ENCODE measurements at places on chromosomes 7 and 10.

DNA sequence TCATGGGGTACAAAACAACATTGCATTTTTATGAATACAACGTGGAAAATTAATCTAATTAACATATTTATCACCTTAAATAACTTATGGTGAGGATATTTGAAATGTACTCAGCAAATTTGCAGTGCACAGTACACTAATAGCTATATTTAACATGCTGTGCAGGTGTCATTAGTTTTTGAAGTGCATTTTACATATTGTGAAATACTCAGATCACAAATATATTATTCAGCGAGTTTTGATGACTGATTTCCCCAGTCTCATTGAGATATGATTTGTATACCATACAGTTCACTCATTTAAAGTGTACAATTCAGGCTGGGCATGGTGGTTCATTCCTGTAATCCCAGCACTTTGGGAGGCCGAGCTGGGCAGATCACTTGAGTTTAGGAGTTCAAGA lies 59.5 kb downstream of the TET1 start:
- DNase-seq = no peak

DNA sequence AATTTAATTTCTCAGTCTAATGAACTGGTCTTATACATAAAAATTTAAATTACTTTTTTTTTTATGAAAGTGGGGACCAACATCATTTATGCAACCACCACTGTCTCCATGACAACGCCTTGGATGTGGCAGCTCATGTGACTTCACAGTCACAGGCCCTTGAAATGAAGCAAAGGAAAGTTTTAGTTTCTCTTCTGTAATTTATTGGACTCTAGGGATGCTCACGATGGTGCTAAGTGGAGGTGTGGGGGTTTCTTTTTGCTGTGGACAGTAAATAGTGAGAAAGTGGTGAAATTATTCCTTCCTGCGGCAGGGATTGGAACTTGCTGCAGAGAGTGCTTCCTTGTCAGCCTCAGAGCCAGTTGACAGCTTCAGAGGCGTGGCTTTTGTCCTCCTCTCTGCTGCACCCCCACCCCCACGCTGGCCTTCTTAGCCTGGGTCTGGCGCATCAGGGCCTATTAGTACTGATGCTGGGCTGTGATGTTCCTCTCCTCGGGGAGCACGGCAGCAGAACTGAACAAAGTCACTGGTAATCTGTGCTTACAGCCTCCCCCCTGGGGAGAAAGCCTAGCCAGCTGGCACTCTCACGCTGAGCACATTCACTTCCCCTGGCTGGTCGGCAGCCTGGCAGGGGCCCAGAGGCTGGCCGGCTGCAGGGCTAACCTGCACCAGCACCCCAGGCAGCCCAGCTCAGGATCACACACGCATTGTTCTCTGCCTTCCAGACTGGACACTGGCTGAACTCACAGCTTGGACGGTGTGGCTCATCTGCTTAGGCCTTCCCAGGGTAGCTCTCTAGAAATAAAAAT lies 517.5 kb upstream of the GALNT17 start:
- no peak for DNase-seq

DNA sequence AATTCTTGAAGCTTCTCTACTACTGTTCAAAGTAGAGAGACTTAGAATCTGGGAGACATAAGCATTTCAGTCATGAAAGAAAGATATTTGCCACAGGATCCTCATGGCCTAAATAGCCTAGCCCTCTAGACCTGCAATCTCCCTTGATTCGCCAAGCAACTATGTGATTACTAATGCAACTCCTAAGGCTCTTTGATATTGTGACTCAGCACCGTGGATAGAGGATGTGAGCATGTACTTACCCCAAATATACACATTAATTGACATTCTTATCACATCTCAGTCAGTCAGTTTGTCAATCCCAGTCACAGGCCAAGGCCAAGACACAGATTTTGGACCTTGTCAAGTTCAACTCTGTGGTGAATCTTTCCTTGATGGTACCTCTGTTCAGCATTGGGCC lies 42.6 kb downstream of the GPR37 start:
- no peak for DNase-seq

DNA sequence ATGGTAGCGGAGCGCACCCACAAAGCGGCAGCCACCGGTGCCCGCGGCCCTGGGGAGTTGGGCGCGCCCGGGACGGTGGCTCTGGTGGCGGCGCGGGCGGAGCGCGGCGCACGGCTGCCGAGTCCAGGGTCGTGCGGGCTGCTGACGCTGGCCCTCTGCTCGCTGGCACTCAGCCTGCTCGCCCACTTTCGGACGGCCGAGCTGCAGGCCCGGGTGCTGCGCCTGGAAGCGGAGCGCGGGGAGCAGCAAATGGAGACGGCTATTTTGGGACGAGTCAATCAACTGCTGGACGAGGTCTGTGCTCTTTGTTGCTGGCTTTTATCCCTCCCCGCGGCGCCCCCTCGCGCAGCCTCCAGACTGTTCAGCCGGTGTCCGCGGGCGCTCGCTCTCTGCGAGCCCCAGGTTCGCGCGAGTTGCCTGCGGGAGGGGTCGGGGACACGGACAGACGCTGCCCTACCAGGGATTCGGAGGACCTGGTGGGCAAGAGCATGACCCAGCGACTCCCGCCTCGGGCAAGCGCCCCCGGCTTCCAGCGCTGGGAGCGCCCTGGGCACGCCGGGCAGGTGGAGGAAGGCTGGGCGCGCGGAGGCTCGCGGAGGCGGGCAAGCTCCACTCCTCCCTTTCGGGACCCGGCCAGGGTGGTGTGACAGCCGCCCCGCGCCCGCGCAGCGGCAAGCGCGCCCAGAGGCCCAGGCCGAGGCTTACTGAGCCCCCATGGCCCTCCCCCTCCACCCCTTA lies 887 bp downstream of the COL13A1 start:
- DNase-seq = no peak

GRCh38 chr7:83956104-83956503 lies 238.5 kb downstream of the SEMA3A start:
- no peak for DNase-seq

DNA sequence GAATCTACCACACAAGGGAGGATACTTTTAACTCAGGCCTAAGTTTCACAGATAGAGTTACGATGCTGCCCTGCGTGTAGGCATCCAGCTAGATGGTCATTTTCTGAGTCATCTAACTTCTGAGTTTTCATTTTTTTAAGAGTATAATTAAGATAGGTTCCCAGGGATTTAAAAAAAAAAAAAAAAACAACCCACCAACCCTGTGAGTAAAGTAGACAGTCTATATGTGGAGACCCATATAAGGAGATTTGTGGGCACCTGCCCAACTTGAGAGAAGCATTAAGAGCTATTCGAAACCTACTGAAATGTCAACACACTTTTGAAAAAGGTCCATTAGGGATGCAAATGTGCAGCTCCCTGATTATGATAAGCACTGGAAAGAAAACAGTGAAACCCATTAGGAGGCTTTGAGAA lies 257.3 kb downstream of the TRIL start:
- DNase-seq = no peak

DNA sequence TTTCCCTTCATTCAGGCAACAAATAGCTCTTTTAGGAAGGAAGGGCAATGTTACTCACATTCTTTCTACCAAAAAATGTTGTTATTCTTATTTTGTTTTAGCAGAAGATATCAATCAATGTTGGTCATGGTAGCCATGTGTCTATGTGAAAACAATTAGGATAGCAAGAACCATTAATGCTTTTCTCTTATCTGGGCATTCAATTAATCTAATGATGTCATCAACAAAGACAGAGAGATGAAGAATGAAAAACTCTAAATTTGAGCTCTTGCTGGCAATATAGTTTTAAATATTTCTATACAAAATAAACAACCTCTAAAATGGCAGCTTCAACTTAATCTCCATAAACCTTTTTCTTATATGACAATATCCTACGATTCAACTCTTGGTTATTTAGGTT lies 353.7 kb upstream of the ANKRD30A start:
- DNase-seq = no peak

- no peak for DNase-seq
These were observed 54.6 kb upstream of the C1GALT1 start for GRCh38 chr7:7127773-7128172.

GRCh38 chr10:113780681-113781250 lies 29.3 kb downstream of the PLEKHS1 start:
- no peak for DNase-seq

DNA sequence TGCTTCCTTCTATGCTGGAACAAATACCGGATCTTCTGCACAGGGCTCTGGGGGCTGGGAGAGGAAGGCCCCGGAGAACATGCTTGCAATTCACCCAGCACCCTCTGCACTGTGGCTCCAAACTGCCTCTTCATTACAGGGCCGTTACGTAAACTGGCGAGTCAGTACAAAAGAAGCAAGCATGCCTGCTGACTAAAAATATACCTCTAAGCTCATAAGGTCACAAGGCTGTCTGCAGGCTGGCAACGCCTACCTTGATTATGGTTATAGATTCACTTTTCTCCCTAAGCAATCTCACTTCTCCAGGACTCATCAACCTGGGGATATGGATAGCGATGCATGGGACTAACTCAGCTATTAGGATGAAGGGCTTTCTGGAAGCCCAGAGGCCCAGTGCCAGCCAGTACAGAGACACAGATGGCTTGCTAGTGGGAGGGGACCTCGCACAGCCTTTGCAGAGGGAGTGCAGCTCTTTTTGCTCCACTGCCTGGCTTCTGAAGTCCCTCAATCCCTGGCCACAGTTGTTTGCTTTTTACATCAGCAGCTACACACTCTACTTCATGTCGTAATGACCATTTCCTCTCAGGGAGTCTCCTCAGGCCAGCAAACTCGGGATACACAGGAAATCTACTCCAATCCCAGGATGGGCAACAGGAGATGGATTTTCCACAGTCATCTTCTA lies 96.1 kb downstream of the SH3PXD2A start:
- no peak for DNase-seq

DNA sequence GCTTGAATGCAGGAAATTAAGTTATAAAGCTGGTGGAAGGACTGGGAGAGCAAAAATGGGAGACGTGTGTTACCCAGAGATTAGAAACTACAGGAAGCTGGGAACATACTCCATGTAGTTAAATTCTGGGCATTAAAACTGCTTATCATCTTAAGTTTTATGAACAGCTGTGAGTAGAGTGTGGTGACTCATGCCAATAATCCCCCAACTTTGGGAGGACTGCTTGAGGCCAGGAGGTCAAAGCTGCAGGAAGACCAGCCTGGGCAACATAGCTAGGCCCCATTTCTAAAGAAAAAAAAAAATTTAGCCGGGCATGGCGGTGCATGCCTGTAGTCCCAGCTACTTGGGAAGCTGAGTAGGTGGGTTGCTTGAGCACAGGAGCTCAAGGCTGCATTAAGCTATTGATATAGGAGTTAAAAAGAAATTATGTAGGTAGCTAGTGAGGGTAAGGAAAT lies 56.2 kb upstream of the SEPHS1 start:
- DNase-seq = no peak

DNA sequence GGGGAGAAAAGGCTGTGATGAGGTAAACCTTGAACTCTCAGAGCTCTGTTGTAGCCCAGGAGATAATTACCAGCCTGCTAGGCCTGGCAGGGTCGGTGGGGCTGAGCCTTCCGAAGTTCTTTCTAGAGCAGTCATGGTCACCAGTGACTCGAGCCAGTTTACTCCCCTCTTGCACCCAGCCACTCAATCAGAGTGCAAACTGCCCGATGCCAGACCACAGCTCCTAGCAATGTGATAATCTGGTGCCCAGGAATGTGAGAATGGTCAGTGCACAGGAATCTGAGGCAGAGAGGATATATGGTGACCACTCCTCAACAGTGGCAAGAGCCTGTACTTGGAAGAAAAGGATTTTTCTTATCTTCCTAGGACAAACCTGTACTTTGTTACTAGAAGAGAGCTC lies 46.4 kb upstream of the KMT2E start:
- DNase-seq = no peak

DNA sequence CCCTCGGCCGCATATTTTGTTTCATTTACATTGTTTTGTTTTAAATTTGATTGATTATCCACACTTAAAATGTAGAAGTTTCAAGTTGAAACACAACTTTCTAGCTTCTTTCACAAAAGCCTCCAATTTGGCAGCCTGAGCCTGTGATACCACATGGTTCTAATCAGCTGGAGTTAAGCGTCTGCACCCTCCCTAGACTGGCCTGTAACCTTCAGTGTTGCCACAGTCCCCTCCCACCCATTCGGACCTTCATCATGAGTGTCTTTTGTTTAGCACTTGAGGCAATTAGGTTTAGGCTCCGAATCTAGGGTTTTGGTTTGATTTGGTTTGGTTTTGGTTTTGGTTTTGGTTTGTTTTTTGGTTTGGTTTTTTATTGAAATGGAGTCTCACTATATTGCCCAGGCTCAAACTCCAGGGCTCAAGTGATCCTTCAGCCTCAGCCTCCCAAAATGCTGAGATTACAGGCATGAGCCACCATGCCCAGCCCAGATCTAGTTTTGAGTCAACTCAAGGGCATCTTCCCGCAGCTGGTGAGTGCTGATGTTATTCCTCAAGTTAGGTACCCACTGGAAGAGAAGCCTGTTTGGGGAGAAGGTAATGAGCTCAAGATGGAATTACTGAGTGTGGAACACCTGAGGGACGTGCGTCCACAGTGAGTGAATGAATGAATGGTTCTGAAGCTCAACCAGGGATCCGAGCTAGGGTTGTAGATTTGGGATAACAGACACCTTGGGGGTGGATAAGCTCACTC lies 201.4 kb downstream of the HECW1 start:
- DNase-seq = no peak

DNA sequence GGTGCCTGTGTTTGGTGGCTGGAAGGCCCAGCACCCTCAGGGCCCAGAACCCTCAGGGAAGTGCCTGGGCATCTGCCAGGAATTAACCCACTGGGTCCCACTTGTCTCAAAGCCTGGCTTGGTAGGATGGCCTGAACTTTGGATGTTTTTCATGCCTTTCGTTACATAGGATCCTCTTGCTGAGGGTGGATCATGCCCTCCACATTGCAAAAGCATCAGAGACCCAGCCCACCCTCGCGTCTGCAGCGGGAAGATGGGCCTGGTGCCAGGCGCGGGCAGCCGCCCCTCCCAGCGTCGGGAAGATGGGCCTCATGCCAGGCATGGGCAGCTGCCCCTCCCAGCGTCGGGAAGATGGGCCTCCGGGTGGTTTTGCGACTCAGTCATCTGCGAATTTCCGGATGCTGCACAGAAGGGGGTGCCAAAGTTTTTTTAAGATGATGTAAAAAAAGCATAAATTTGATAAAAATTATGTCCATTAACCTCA lies 51.9 kb upstream of the PRKAR1B start:
- DNase-seq = no peak

DNA sequence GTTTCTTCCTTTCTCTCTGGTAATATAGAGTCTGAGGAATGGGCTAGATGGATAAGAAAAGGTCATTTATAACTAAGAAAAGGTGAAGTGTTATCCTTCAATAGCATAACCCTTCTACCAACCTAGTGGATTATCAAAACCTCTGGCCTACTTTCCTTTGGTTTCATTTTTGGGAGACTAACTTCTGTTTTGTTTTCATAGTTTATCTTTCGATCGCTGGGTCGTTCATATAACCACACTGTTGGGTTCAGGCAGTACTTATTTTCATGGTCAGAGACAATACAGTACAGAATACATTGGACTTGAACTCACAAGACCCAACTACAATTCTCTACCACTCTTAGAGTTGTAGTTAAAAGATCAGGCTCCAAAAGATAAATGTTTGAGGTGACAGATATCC lies 86.5 kb downstream of the UBE2H start:
- no peak for DNase-seq

GRCh38 chr7:132742189-132742612 lies 165.9 kb upstream of the PLXNA4 start:
- DNase-seq = no peak
